ENCODE measurements at places on chromosomes 7 and 10.

DNA sequence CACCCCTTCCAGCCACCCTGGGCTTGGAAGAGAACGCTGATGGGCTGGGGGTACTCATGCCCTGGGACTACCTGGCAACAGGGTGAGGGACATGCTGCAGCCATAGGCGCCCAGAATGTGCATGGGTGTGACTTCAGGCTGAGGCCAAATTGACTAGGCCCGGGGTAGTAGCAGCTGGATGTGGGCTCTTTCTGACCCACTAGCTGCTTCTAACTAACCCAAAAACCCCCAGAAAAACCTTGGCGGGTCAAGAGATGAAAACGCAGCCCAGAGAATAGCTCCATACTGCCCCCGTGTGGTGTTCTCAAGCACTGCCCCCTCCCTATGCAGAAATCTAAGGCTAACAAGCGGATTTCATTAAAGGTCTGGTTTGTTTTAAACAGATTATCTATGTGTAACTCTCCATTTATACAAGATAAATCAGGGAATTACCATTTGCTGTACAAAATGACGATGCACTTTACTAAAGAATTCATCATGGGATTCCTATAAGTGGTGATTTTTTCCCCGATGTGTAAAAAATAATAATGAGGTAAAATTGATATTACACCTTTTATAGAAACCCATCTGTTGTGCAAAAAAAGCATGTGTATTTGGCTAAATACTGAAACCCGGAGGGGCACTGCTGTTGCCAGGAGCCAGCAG is 4.2 kb downstream of the SMARCD3 start:
- DNase-seq = no peak

GRCh38 chr7:157737151-157738065 is 400.6 kb downstream of the DNAJB6 start:
- DNase-seq = no peak

DNA sequence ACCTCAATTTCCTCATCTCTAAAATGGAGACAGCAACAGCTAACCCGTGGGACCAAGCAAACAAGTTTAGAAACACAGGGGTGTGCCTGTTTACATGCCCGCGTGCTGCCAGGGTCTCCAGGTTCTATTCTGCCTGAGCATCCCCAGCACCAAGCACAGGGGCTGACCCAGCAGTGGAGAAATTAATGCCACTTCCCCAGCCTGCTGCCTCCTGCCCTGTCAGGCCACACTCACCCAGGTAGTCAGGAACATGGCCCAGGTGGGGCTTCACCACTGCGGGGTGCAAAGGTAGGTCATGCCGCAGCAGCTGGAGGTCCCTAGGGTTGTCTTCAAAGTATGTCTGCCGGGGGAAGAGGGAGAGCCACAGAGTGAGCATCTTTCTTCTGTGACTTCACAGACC is 5.8 kb downstream of the DDX56 start:
- DNase-seq = no peak

GRCh38 chr10:5594271-5595049 is 69.7 kb downstream of the CALML3 start:
- DNase-seq = no peak

DNA sequence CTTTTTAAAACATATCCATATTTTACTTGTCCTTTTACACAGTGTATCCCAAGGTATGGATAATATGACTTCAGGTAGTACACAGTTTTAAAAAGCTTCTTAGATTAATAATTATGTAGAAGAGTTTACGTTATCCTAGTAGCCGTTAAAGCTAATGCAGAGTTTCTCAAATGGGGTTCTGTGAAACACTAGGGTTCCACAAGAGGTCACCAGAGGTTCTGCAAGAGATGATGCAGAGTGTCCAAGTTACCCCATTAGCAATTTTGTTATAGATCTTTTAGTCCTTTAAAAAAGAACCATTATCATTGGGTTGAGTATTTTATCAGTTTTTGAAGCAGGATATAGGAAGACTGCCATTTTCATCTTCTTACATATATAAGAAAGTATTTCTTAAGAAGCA is 298.9 kb upstream of the HPS1 start:
- no peak for DNase-seq
